HL-60 (cell line): ENCODE measurements at places on chromosomes 11 and 22.

- no peak for DNase-seq
Measured at GRCh38 chr22:23828800-23829680, 9.8 kb downstream of the DERL3 start.

DNA sequence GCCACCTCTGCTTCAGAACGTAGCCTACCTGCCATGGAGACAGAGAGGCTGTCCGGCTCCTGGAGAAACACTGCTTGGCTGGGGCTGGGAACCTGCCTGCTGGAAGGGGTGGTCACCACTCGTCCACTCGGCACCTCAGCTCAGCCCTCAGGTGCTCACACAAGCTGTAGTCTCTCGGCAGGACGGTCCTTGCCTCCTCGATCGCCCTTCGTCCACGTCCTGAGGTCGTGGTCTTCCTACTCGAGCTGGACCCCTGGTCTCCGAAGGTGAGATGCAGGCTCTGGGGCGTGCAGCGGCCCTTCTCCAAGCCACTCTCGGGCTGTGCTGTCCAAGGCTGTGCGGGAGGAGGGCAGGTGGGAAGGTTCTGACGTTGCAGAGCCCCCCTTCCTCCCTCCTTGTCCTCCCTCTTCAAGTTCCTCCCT, at the start of gene TBX10:
Gene TBX10, minus strand, starts transcription at position 326 of the 422 bp plus-strand sequence. Its CDS starts 291 bp downstream, at position 35.
- DNase-seq: no peak

- DNase-seq: no peak
Measured at GRCh38 chr22:42686756-42687491, 33.7 kb downstream of the A4GALT start.

- no peak for DNase-seq
Measured at GRCh38 chr11:17015627-17016126, 1.5 kb upstream of the PLEKHA7 start.

DNA sequence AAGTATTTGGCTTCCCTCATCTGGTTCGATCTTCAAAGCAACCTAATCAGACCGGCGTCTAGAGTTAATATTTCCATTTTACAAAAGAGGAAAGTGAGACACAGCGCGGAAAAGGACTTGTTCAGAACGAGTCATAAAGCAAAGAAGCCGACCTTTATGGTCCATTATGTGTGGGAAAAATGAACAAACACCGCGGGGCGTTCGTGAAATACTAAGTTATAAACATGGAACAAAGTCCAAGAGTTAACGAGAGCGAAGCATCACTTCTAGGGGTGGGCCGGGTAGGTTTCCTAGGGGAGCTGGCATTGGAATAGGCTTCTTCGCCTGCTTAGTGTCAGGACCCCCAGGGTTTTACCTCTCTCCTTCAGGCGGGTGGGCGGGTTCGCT, 575 bp downstream of the DUSP18 start:
- DNase-seq: no peak

DNA sequence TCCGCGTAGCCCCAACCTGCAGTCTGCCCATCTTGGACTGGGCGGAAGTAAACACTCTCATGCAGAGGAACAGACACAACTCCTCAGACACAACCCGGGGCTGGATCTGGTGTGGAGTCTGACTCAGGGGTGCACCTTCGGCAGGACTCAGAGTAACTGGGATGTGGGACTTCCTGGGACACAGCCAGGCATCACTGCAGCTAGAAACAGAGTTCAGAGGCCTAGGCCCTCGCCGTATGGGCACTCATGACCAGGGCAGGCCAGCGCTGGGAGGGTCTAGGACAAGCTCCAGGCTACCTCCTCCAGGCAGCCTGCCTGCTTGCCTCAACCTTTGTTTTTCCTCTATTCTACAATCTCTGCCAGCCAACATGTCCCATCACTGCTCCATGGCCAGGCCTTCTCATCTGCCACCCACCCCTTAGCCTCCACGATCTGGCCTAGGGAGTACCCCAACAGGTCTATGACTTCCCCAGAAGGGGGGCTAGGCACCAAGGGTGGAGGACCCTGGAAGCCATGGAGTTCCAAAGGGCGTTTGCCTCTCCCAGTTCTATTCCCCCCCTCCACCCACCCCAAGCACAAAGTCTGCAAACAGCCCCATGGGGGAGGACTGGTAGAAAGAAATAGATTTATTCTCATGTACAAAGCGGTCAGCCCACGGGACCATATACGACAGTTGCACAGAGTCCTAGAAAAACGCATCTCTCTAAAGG, 98.5 kb downstream of the PDE2A start:
- DNase-seq: no peak

DNA sequence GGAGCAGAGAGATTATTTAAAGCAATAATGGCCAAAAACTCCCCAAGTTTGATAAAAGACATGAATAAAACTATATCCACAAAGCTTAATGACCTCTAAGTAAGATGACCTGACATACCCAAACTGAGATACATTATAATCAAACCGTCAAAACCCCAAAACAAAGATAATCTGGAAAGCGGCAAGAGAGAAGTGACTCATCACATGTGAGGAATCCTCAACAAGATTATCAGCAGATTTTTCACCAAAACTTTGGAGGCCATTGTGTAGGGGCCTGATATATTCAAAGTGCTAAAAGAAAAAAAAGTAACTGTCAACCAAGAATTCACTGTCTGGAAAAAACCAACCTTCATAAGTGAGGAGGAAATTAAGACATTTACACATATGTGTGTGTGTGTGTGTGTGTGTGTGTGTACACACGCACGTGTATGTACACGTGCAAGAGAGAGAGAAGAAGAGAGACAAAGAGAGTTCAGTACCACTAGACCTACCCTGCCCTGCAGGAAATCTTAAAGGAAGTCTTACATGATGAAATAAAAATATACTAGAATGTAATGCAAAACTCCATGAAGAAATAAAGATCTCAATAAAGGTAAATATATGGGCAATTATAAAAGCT, 752.4 kb downstream of the NELL1 start:
- DNase-seq: no peak

GRCh38 chr11:110377434-110377833, 52.3 kb upstream of the FDX1 start:
- no peak for DNase-seq

GRCh38 chr11:9269492-9270013, 4.4 kb upstream of the DENND5A start:
- DNase-seq: no peak

GRCh38 chr11:65504674-65505465, 6.0 kb downstream of the MALAT1 start:
- DNase-seq: no peak

GRCh38 chr11:68037411-68038225, 1.2 kb upstream of the TCIRG1 start:
- peak; percentile 39 for DNase-seq

GRCh38 chr11:44223238-44223637, 86.7 kb downstream of the ALX4 start:
- no peak for DNase-seq

DNA sequence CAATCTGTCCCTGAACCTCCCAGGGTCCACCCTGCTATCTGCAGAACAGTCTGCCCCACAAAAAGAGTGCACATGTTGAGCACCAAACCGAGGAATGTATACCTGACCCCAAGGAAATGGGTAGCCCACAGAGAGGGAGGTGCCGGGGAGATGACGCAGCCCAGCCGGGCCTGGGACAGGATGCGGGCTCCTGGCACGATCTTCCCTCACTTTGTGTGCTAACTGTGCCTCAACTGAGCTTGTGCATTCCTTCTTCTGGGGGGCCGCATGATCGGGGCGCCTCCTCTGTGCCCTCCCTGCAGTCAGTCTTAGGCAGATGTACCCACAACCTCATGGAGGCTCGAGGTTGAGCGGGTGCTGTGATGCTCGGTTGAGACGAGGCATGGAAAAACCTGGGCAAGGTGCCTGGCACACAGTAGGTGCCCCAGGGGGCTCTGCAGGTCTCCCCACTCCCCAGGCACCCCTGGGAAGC, 2.4 kb downstream of the GAS2L1 start:
- DNase-seq: no peak

GRCh38 chr11:36803084-36803483, 205.0 kb upstream of the RAG2 start:
- DNase-seq: no peak

- DNase-seq: no peak
Measured at GRCh38 chr11:26730414-26731083, 8.7 kb upstream of the SLC5A12 start.

- no peak for DNase-seq
Measured at GRCh38 chr11:87304412-87304811, 266.7 kb downstream of the TMEM135 start.

GRCh38 chr22:21761086-21761485, 25.5 kb upstream of the YPEL1 start:
- DNase-seq: no peak

DNA sequence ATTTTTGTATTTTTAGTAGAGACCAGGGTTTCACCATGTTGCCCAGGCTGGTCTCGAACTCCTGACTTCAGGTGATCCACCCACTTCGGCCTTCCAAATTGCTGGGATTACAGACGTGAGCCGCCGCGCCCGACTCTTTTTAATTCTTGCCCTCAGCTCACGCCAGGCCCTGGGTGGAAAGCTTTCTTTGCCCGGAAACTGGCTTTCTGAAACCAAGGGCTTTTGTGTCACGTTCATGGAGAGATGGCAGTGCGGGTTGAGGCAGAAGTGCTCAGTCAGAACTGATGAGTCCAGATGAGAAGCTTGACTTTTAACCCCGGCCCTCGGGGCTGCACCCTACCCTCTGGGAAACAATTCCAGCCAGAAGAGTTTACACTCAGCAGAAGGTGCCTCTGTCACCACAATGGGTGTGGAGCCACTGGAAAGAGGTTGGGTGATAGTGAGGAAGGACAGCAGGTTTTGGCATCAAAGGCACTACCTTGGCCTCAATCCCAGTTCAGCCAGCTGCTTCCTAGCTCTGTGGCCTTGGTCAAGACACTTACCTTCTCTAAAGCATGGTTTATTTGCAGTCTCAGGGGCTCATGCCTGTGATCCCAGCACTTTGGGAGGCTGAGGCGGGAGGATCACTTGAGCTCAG, 890 bp upstream of the ARFGAP3 start:
- DNase-seq: no peak
